ENCODE measurements at places on chromosomes 12 and 14.

GRCh38 chr12:69415471-69416275 is 54.5 kb upstream of the FRS2 start:
- no peak for DNase-seq

GRCh38 chr14:49851813-49852212 is 775 bp downstream of the NEMF start:
- no peak for DNase-seq

- DNase-seq, result no peak
Observed at GRCh38 chr12:52199294-52199919, 7.6 kb upstream of the KRT80 start.

GRCh38 chr14:22099942-22100763 is 426.5 kb upstream of the OR4E1 start:
- no peak for DNase-seq

DNA sequence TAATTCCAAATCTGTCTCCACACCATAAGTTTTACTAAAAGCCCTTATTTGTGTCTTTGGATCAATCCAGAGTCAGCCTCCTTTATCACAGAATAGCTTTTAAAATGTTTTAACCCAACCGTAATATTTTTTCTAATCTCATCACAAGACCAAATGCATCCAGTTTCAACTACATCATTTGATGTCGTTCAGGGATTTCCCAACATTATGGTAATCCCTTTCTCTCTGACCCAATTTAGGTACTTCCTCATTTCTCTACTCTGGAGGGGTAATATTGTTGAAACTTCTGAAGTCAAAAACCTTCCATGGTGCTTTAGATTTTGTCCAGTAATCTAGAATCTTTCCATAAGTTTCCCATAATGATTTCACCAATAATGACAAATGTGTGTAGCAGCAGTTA is 596.8 kb downstream of the SOX5 start:
- no peak for DNase-seq

DNA sequence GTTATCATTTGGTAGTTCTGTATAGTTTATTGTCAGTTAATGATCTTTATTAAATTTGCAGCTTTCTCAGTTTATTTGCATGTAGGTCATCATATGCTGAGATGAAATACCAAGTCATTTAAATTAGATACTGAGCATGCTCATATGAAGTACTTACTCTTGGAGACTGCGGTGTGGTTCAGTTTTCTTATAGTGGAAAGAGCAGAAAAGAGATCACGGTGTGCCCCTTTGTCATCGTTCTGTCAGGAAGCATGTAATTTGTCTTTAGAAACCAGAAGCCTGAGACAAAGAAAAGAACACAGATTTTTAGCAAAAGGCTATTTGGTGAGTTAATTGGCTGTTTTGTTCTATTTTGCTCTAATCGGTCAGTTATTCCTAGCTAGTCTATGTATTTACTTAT is 75.6 kb downstream of the PLEKHA5 start:
- no peak for DNase-seq

DNA sequence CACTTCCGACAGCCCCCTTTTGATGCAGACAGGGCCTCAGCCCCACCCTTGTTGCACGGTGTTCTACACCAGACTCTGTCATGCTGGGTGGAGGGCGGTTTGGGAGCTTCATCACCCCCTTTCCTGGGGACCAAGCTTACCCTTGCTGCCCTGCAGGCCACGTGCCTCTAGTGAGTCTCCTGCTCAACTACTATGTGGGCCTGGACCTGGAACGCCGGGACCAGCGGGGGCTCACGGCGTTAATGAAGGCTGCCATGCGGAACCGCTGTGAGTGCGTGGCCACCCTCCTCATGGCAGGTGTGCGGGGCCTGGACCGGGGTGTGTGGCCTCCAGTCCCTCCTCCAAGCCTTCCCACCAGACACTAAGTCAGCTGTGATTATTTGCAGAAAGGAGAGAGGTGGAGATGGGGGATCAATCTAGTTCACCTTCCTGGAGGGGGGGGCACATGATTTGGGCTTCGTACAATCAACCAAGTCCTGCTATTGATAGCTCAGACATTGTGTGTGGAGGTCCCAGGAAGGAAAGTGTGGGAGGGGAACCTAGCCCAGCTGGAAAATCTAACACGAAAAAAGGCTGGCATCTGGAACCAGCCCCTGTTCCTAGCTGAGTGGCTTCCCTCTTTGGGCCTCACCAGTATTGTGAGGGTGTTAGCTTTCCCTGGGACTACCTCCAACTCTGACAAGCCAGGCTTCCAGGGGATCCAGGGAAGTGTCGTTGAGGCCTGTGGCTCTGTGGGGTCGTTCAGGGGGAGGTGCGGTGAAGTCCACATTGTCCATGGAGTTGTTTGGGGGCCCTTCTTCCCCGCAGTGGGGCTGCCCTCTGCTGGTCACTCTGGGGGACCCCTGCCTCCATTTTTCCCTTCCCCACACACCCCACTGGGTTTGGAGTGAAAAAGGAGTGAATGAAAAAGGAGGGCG is 1.6 kb downstream of the ANKRD33 start:
- DNase-seq, result no peak

DNA sequence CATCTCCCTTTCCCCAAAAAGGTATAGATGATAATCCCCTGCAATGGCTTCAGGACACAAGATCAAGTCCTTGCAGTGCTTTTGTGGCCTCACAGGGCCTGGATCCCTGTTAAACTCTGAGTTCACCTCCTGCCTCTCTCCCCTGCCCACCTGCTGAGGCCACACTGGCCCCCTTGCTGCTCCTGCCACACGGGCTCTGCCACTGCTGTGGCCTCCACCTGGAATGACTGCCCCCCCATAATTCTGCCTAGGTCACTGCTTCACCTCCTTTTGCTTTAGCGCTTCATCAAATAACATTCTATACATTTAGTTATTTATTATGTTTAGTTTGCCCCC is 653 bp upstream of the IFI27 start:
- DNase-seq, result no peak

- no peak for DNase-seq
Observed at GRCh38 chr14:80117876-80118275, 93.4 kb downstream of the DIO2 start.

- DNase-seq, result no peak
Observed at GRCh38 chr14:96166461-96167223, 38.0 kb upstream of the BDKRB2 start.

- no peak for DNase-seq
Observed at GRCh38 chr12:98352218-98352811, 163.1 kb upstream of the TMPO start.

DNA sequence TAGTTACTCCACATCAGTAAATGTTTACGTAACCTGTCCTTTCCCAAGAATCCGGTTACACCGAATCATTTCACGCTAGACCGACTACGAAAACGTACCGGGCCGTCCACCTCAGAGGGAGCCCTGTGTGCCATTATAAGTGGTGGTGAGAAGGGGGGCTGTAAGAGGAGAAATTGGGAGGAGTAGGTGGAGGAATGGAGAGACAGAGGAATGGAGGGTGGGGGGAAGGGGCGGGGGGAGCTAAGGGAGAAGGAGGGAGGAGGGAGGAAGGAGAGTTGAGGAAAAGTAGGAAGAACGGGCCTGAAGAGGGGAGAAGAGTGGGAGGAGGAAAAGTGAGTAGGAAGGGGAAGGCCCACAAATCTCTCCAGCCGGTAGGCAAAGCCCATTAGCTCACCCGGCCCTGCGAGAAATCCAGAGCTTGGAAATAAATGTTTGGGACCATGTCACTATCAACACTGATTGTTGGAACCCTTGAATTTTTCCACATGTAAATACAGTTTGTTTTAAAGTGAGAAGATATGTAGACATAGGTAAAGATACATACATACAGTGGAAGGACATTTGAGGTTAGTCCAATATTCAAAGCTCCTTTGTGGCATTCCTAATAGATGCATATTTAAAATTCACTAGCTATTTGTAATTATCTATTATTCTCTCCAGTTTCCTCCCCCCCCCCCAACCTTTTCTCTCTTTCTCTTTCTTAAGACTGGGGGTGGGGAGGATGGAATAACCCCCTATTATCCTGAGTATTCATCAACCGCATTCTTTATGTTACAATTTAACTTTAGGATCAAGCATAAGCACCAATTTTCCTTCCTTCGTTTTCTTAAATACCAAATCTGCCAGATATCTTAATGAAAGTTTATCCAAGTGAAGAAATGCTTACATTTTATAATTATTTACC is 2.1 kb upstream of the FOXG1 start:
- DNase-seq, result no peak

- no peak for DNase-seq
Observed at GRCh38 chr12:62737615-62738014, 197.3 kb downstream of the PPM1H start.

GRCh38 chr12:15320881-15321280 is 1.4 kb upstream of the PTPRO start:
- DNase-seq, result no peak

DNA sequence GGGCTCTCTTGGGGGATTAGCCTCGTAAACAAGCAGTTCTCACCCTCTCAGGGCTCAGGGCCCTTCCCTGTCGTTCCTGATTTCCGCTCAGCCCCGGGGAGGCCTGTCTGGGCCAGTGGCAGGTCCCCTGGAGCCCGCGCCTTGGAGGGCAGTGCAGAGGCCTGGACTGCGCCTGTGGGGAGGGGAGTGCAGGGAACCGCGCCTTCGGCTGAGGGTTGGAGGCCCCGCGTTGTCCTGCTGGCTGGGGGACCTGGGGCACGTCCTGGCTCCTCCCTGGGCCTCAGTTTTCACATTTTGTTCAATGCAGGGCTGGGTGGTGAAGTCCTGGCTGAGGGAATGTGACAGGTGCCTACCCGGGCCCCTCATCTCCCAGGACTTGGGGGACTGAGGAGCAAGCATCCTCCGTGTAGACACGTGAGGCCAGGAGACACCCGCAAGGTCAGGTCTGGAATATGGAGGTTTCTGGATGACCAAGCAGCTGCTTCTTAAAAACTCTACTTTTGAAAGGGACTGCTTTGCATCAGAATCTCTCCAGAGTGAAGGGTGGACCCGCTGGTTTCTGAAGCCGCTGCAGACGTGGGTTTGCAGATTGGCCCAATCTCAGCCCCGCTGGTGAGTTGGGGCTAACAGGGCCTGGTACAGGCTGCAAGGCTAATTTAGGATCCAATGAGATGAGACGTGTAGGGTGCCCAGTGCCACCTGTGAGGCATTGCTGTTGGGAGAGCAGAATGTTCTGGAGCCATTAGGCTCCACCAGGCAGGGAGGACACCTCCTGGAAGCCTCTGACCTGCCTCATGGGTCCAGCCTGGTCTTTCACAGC is 80.2 kb downstream of the KIF26A start:
- no peak for DNase-seq

- no peak for DNase-seq
Observed at GRCh38 chr12:45303945-45304344, 88.0 kb downstream of the ANO6 start.

- no peak for DNase-seq
Observed at GRCh38 chr12:45969084-45969483, 21.3 kb downstream of the SCAF11 start.

DNA sequence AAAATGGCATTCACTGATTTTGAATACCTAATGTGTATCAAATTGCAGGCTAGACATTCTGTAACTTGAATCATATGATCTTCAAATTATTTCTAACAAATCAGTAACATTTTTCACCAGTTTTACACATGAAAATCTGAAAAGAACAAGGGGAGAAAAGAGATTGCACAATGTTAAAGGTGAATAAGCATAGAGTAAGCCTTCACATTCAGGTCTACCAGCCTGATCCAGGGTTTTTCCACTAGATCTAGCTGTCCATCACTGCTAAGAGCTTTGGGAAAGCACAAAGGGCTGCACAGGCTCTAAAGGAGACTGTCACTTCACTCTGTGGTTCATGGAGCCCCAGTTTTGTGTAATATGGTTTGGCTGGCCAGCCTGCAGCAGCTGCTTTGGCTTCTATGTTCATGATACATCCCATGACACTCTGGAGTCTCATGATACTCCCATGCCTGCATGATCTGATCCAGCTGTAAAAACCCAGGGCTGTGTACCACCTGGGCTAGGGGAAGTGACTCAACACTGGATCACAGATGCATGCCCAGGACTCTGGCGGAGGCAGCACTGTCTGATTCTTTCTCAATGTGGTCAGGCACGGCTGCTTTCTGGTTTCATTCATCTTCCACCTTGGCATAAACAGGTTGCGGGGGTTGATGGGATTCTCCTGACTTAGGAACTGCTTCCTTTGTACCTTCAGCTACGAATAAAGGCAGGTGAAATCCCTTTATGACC is 859.7 kb downstream of the GALC start:
- DNase-seq, result no peak

DNA sequence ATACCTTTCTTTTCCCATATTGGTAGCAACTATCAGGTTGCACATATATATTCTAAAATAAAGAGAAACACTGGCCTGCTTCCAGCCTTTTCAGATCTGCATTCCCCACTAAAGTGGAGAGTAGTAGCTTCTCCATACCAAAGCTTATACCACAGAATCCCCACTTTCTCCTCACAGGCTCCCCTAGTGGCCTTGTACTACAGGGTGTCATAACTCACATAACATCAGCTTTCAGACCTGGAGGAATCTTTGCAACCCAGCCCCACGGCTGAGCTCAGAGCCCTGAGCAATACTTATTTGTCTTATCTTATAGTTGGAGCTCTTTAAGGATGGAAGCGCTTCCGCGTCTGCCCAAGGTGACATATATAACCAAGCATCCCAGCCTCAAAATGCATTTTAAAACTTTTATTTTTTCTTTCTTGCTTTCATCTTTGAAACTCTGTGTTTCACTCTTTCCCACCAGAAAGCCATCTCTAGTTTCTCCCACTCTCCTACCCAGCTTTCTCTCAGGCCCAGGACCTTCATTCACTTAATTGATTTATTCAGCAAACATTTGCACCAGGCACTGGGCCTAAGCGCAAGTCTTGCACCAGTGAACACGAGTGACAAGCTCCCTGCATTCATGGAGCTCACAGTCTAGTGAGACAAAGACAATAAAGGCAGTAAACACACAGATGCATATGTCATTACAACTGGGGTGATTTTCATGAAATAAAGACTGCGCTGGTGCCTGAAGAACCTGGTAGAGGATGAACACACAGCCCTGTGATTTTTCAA is 254.7 kb downstream of the IPO8 start:
- DNase-seq, result no peak

DNA sequence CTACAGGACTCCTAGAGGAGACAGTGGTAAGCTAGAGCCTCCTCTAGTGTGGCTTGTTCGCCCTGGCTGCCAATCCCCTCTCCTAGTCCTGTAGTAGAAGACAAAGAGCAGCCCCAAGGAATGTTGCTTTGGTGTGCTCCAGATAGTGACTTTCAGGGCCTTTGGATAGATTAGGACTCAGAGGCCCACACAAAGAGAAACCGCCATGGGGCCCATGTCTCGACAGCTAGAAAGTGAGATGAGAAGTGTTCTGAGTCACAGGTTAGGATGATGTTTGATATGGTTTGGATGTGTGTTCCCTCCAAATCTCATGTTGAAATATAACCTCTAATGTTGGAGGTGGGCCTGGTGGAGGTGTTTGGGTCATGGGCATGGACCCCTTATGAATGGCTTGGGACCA is 51.8 kb upstream of the JDP2 start:
- DNase-seq, result no peak

All from stimulated activated CD4-positive, alpha-beta T cell treated with anti-CD3 and anti-CD28 coated beads, Interleukin-1b, Interleukin-23, amount 100 ng/mL, for 1 hour (primary cell).